NCI-H510A (cell line): ENCODE measurements at places on chromosomes 12 and 14.
A peak's percentile ranks its signal among the peaks of the same experiment; 100 is the strongest.

- no peak for DNase-seq
These were observed 97.0 kb downstream of the ZFP36L1 start for GRCh38 chr14:68695856-68696255.

DNA sequence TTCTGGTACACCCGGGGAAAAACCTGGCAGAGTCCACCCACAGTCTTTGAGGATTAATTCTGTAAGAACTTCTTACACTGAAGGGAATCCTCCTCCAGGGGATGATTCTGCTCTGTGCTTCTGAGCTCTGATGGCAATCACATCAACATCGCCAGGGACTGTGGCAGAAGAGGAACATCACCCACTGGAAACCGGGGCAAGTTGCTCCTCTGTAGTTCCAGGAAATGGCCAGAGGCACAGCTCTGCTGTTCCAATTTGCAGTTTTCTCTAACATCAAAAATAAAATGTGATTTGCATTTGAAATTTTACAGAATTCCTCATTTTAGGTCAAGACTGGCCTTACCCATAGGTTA lies 207.6 kb downstream of the DAD1 start:
- no peak for DNase-seq

DNA sequence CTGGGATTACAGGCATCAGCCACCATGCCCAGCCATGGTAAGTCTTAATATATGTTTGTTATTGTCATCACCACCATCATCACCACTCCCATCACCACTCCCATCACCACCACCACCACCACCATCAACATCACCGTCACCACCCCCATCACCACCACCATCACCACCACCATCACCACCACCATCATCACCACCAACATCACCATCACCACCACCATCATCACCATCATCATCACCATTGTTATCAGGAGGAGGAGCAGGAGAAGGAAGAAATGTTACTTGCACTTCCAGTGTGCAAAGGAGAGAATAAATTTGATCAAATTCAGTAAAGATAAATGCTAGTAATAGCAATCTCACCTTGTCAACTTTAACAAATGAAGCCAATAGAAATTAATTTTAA lies 71.2 kb upstream of the CHST11 start:
- no peak for DNase-seq

- no peak for DNase-seq
These were observed 2.7 kb downstream of the APOLD1 start for GRCh38 chr12:12788131-12788530.

DNA sequence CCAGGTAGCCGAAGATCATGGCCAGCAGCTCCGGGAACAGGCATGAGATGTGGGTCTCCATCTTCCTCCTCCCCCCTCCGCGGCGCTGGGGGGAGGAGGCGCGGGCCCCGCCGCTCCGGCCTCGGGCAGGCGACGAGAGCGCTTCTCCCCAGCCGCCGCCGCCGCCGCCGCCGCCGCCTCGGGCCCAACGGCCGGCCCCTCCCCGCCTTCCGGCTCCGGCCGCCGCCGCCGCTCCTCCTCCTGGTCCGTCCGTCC lies 448 bp downstream of the FBXL14 start:
- peak; percentile 34 for DNase-seq
